ENCODE measurements at places on chromosomes 3 and 15.

DNA sequence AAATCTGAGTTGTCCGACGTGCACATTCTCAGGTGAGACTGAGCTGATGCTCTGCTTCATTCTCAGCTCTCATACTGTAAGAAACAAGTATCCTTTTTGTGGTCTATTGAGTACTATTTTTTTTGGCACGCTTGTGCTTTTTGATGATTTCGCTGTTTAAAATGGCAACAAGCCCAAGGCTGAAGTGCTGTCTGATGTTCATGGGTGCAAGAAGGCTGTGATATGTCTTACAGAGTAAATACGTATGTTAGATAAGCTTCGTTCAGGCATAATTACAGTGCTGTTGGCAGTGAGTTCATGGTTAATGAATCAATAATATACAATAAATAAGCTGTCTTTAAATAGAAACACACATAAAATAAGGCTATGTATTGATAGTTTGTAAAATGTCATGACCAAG is 27.2 kb downstream of the AQR start:
- no peak for DNase-seq

GRCh38 chr15:51403072-51403878 is 61.8 kb downstream of the GLDN start:
- DNase-seq = no peak

DNA sequence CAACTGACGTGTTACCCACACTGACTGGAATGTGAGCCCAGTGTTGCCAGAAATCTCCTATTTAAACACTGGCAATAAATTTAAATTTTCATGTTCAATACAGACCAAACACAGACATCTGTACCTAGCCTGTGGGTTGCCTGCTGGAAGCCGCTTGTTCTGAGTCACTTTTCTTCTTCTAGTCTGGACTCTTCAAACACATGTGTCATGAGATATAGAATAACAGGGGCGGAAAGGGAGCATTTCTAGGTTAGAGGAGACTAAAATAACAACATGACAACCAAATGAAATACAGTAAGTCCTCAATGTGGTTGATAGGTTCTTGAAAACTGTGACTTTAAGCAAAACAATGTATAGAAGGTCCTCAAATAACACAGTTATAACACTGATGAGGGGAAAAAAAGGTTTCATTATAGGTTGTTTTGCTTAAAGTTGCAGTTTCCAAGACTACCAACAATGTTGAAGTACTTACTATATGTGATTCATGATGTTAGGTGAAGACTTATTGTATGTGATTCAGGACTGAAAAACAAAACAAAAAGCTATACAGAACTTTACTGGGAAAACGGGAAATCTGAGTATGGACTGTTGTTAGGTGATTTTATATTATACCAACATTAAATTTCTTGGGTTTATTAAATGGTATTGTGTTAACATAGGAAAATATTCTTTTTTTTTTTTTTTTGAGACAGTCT is 63.1 kb downstream of the PRKAR2A start:
- DNase-seq = no peak

DNA sequence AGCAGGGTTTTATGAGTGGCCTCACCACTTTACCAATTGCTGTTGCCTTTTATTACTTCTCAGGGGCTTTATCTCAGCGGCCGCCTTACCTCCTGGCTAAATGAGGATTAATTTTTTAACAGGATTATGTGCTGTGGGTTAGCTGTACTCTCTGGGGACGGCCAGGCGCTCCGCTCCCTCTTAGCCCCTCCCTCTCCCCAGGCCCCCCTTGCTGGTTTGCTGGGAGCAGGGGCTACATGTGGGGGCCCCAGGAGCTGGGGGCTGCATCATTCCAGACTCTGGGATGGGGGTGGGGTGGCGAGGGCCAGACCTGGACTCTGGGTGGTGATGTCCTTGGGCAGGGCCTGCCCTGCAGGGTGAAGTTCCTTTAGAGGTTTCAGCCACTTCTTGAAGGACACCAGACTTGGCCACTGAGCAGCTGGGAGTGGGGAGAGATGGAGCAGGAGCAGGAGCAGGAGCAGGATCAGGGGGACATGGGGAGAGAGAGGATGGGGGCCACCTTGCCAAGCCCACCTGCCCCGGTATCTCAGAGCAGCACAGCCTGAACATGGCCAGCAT is 196.1 kb downstream of the GOLGA6L6 start:
- DNase-seq = no peak

DNA sequence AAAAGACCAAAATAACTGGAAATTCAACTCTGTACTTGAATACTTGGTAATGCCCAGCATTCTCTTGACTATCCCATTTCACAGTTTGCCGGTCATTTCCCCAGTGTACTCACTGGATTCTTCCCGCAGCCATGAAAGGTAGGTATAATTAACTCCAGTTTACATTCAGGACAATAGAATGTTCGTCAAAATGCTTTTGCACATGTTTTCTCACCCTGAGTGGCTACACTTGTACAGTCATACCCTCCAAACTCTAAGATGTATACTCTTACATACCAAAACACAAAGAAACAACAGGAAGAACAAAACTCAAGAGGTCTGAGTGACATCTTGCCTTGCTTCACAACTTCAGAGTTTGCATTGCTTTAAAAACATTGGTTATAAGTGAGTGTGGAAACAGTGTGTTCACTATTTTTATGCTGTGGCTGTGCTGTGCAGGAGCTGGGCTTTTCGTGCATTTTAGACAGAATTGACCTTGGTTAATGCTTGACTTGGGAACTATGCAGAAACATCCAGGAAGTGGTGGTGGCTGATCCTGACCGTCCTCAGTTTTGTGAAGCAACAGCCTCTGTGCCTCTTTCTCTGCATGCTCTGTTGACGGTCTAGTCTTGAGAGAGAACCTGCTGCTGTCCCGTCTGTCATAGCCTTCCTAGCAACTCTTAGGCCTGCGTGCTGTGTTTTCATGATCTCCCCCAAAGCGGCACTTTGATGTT is 90.5 kb downstream of the IGF1R start:
- DNase-seq = no peak
